ENCODE measurements at places on chromosomes 1 and 21.

- peak; percentile 70 for DNase-seq
Measured at GRCh38 chr1:227945891-227946623, 1.7 kb downstream of the WNT9A start.

DNA sequence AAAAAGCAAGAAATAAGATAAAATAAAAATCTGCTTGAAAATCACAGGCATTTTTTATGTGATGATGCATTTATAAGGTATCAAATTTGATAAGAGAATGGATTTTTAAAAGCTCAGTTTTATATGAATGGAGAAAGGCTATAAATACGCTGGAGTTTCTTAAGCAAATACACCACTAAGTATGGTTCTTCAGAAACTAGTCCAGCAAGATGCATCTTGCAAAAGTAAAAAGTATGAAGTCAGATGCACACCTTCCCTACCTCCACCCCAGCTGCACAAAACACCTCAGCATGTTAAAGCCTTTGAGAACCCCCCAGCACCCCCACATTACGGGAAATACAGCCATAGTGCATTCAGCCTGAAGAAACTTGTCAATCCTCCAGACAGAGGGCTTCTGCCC, 143.1 kb upstream of the PROX1 start:
- DNase-seq = no peak

DNA sequence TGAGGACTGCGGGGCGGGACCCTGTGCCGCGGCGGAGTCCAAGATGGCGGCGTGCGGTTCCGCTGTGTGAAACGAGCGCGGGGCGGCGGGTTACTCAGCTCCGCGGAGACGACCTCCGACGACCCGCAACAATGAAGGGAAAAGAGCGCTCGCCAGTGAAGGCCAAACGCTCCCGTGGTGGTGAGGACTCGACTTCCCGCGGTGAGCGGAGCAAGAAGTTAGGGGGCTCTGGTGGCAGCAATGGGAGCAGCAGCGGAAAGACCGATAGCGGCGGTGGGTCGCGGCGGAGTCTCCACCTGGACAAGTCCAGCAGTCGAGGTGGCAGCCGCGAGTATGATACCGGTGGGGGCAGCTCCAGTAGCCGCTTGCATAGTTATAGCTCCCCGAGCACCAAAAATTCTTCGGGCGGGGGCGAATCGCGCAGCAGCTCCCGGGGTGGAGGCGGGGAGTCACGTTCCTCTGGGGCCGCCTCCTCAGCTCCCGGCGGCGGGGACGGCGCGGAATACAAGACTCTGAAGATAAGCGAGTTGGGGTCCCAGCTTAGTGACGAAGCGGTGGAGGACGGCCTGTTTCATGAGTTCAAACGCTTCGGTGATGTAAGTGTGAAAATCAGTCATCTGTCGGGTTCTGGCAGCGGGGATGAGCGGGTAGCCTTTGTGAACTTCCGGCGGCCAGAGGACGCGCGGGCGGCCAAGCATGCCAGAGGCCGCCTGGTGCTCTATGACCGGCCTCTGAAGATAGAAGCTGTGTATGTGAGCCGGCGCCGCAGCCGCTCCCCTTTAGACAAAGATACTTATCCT, 430 bp downstream of the RBM15 start:
- DNase-seq = peak; percentile 52

- DNase-seq = peak; percentile 64
Measured at GRCh38 chr1:24688621-24689195, 45.6 kb downstream of the SRRM1 start.

DNA sequence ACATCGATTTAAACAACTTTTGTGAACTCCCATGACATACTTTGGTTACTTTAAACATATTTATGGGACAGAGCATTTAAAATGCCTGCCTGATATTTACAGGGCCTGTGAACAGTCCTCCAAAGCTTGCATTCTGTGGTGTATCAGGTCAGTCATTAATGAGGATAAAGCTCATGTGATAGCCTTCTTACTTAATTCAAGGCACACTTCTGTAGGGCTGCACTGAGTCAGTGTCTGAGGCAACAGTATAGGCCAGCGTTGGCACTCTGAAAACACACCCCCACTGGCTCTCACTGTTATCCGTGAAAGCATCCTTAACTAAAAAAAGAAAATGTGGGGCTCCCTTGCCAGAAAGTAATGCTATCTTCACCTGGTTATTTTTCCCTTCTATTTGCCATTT, 200.0 kb downstream of the NFIA start:
- DNase-seq = no peak

DNA sequence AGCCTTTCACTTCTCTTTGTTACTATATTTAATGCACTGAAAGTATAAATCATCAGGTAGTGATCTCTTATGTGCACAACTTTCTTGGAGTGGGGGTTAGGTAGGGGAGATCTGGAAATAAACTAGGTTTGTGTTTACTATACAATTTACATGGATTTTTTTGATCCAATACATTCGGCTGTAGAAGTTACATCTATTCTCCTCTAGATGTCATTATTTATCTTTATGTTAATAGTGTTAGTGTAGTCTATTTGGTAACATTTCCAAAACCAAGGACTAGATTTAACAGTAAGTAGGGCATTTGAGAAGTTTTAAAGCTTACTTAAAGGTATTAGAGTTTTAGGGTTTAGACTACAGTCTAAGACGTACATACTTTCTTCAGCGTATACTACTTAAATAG, 5.4 kb downstream of the VPS45 start:
- DNase-seq = peak; percentile 52

GRCh38 chr1:37338658-37339057, 135.7 kb upstream of the ZC3H12A start:
- peak; percentile 93 for DNase-seq

DNA sequence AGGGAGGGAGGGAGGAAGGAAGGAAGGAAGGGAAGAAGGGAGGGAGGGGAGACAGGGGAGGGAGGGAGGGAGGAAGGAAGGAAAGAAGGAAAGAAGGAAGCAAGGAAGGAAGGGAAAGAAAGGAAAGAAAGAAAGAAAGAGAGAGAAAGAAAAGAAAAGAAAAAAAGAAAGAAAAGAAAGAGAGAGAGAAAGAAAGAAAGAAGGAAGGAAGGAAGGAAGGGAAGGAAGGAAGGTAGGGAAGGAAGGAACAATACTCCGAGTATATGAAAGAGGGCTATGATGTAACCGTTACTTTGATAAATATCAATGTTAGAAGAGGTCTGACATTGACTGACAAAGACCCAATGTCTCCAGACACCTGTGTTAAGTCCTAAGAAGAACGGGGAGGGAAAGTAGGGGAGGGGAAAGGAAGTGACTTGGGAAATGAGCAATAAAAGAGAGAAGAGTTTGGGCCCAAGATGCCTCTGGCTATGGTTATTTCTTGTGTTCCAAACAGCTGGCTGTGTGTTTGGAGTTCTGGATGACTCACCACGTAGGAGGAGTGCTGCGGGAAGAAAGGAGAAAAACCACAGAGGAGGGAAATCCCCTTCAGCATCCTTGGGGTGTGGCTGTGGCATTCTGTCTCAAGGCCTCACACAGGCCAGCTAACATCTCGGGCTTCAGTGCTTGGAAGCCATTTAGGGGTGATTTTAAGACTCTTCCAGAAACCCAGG, 37.0 kb upstream of the RXRG start:
- DNase-seq = no peak

DNA sequence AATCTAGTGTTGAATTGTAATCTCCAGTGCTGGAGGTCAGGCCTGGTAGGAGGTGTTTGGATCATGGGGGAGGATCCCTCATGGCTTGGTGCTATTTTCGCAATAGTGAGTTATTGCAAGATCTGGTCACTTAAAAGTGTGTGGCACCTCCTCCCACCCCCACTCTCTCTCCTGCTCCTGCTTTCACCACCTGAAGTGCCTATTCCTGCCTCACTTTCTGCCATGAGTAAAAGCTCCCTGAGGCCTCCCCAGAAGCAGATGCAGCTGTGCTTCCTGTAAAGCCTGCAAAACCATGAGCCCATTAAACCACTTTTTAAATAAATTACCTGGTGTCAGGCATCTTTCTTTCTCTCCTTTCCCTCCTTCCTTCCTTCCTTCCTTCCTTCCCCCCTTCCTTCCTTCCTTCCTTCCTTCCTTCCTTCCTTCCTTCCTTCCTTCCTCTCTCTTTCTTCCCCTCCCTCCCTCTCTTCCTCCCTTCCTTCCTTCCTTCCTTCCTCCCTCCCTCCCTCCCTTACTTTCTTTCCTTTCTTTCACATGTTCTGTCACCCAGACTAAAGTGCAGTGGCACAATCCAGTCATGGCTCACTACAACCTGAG, 172.4 kb downstream of the C1orf21 start:
- no peak for DNase-seq
